ENCODE measurements at places on chromosomes 7 and 10.

- no peak for DNase-seq
Observed at GRCh38 chr7:137944168-137944567, 57.7 kb downstream of the CREB3L2 start.

GRCh38 chr7:155181768-155182167 is 111.6 kb downstream of the HTR5A start:
- no peak for DNase-seq

GRCh38 chr10:77006836-77007511 is 630.6 kb downstream of the KCNMA1 start:
- DNase-seq, result no peak

GRCh38 chr10:106947643-106948042 is 216.9 kb downstream of the SORCS1 start:
- DNase-seq, result no peak

DNA sequence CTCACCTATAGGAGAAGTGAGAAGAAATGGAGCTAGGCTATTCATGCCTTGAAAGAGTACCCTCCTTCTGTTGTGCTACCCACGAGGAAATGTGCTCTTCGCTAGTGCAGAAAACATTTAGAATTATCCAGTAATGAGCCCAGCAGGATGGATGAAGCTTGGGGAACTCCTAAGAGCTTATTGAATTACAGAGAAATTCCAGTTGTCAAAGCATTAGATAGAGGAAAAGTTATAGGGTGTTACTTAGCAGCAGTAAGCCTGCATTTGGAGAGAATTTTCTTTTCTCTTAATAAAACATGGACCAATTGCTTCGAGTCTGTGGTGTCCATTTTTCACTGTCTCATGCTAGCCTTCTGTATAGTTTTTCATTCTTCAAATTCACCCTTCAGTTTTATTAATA is 5.0 kb downstream of the R3HCC1L start:
- no peak for DNase-seq

Data from T-helper 1 cell (primary cell).